Hippocampal formation (tissue), 2 donors: ENCODE measurements at places on chromosomes 2 and 18.

- DNase-seq, result no peak
These were observed 124.8 kb downstream of the SCG2 start for GRCh38 chr2:223477318-223477717.

DNA sequence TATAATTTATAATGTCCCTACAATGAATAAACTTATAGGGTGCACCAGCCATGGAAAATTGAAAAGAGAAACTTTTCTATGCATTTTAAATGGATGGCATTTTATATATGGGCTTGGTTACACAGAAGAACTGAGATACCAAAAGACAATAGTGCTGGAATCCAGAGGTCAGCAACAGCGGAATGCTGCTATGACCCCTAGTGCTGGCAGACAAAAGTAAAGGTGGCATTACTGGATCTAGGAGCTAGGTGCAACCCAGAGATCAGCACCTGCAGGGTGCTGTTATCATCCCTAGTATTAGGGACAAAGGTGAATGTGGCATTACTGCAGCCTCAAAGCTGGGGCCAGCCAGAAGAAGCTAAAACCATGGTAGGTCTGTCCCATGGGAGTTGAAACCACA lies 392.7 kb upstream of the ST6GAL2 start:
- DNase-seq, result no peak

- DNase-seq, result no peak
These were observed 7.3 kb downstream of the SFXN5 start for GRCh38 chr2:73063909-73064875.

GRCh38 chr2:98293030-98293429 lies 53.2 kb upstream of the CNGA3 start:
- DNase-seq, result no peak

- DNase-seq, result no peak
These were observed 68.5 kb upstream of the ST3GAL5 start for GRCh38 chr2:85957256-85957655.
